Hepatic stellate cell (primary cell): ENCODE measurements at places on chromosomes 5 and 9.

- no peak for DNase-seq
These were observed 54.5 kb upstream of the OLFM1 start for GRCh38 chr9:135032868-135033460.

GRCh38 chr5:50717651-50718050 lies 51.2 kb downstream of the PARP8 start:
- DNase-seq: no peak

GRCh38 chr9:71767776-71768321 lies 464 bp downstream of the CEMIP2 start:
- DNase-seq: no peak

- DNase-seq: no peak
These were observed 159.1 kb downstream of the HTR1A start for GRCh38 chr5:63803165-63803564.

GRCh38 chr9:134150557-134151214 lies 13.7 kb downstream of the RNU6ATAC start:
- no peak for DNase-seq

- peak; percentile 83 for DNase-seq
These were observed 5.0 kb upstream of the SLC34A1 start for GRCh38 chr5:177378884-177379883.

GRCh38 chr9:12859704-12860251 lies 85.0 kb downstream of the LURAP1L start:
- DNase-seq: peak; percentile 8

- peak; percentile 65 for DNase-seq
These were observed 210.3 kb upstream of the TNC start for GRCh38 chr9:115328228-115328627.

GRCh38 chr9:128101690-128102089 lies 25.8 kb downstream of the PTGES2 start:
- DNase-seq: peak; percentile 42

GRCh38 chr9:34929506-34930102 lies 28.5 kb upstream of the PHF24 start:
- peak; percentile 12 for DNase-seq

DNA sequence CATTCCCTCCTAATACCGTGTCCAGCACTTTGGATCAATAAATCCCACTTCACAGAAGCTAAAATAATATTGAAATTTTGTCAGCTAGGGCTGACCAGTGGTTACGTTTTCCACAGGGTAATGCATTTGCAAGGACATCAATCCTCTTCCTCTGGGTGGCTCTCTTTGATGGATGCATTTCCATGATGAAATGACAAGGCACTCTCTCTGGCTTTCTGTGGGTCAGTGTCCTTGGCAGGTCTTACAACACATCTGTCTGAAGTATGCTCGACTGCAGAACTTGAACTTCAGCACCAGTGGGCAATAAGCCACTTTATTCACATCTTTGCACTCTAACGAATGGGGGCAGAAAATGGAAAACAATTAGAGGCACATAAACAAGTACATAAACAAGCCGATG lies 330.1 kb downstream of the ADAMTS6 start:
- no peak for DNase-seq

DNA sequence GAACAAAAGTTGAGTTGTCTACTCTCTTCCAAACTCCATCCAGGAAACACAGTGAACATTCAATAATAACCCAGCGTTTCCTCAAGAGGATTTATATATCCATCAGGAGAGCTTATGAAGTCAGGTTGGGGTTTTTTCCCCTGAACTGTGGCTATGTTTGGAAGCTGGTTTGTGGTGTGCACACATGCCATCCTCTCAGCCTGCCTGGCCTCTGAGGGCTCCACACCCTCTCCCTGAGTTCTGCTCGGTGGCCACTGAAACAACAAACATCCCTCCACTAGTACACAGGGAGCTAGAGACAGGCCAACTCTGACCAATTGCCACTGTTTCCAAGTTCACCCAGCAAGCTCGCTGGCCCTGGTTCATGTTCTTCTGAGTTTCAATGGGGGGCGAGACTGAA lies 35.7 kb downstream of the SMIM23 start:
- no peak for DNase-seq

GRCh38 chr5:72363166-72363802 lies 43.1 kb downstream of the PTCD2 start:
- peak; percentile 29 for DNase-seq

GRCh38 chr9:114570742-114571141 lies 16.8 kb upstream of the ATP6V1G1 start:
- DNase-seq: no peak

- no peak for DNase-seq
These were observed 36.2 kb downstream of the PHAX start for GRCh38 chr5:126636956-126637355.

- no peak for DNase-seq
These were observed 201.2 kb downstream of the ACTL7B start for GRCh38 chr9:108654566-108654965.

GRCh38 chr5:3994628-3995027 lies 399.0 kb downstream of the IRX1 start:
- no peak for DNase-seq

DNA sequence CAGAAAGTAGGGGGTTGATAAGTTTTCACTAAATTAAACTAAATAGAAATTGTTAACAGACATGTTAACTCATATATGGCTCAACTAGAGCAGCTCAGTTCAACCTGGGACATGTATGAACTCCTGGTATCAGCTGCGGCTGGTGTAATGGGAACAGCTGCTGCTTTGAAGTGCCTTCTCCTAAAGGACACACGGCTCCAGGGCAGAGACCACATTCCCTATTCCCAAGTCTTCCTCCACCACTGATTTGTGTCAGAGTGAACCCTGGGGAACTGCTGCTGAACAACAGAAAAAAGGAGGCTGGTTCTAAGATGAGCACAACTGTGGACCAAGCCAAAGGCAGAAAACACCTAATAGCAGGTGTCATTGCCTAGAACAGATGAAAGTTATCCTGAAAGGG lies 71.1 kb downstream of the MAPKAP1 start:
- no peak for DNase-seq

DNA sequence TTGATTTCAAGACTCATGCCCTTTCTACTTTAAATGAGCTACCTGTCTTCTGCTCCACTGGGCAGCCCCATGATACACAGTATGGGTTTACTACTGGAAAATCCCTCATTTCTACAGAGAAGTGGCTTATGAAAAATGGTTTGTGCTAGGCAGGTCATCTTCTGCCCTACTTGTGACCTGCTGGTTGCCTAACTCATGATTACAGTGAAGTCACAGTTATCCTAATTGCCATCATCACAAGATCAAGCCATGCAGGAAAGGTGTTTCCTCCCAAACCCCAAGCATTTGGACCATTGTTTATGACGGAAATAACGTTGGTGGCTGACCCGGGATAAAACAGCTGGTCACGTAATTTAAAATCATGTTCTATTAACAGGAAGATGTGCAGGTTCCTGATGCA lies 330.6 kb downstream of the ACTL7B start:
- no peak for DNase-seq

GRCh38 chr5:139828207-139828895 lies 32.7 kb downstream of the PSD2 start:
- DNase-seq: no peak

DNA sequence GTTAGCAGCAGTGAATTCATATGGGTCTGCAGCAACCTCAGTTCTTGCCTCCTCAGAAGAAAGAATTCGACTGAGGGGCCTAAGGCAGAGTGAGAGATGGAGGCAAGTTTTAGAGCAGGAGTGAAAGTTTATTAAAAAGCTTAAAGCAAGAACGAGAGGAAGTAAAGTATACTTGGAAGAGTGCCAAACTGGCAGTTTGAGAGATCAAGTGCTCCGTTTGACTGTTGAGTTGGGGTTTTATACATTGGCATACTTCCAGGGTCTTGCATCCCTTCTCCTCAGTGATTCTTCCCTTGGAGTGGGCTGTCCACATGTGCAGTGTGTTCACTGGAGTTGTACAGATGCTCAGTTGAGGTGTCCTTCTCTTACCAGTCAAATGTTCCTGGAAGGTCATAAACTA lies 203.6 kb downstream of the SPATA31D1 start:
- no peak for DNase-seq

DNA sequence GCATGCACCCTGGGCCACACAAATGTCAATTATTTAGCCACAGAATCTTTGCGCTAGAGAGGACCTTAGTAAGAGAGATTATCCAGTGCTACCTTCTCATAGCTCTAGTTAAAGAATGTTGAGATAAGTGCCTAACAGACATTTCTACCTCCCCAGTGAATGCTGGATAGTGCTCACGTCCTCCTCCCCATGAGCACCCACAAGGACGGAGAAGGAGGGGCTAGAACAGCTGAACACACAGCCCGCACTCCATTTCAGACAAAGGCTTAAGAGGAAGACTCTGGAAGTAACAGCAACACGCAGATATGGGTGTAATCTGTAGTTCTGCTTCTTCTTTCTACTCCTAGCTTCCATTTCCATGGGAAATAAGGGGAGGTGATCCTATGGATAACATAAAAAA lies 120.5 kb downstream of the FEM1C start:
- DNase-seq: no peak

DNA sequence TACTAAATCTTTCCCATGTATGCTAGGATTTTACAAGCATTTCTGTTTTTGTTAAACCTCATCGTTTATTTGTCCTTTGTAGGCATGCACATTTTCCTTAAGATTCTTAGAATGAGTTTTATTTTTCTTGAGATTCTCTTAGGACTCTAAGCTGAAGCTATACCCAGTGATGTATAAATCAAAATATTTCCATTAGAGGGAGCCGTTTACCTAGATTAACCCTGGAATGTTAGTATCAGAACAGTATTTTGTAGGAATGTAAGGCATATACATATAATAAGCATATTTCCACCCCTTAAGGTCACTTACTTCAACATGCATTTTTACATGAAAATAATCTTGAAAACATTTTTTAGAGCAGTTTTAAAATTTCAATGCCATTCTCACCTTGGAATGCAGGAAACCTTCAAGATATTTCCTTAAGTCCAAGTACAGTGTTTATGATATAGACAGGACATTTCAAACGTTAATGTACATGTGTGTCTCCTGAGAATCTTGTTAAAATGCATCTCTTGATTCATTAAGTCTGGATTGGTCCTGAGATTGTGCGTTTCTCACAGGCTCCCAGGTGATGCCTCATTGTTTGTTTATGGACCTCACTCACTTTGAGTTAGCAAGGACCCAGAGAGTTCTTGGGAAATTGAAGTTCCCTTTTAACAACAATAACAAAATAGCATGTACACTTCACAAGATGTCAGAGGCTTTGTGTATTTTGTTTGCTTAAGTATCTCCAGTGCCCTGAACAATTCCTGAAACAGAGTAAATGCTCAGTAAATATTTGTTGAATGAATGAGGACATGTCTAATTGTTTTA lies 34.9 kb upstream of the FCHO2 start:
- DNase-seq: peak; percentile 27

- no peak for DNase-seq
These were observed 11.8 kb downstream of the RALGPS1 start for GRCh38 chr9:126926364-126926763.

DNA sequence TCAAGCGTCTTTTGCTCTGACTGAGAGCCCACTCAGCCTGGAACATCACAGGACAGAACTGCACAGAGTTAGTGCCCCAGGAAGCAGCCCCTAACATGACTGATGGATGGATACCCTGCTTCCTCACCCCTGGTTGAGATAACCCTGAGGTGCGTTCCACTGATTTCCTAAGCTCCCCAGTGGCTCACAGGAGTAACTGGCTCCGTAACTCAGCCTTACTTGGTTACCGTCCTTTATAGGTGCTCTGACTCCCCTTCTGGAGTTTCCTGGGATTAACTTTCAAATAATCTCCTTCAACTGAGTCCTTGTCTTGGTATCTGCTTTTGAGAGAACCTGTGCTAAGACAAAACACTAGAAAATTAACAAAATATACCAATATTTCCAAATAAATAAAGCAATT lies 449.5 kb downstream of the AGTPBP1 start:
- DNase-seq: no peak

- no peak for DNase-seq
These were observed 22.1 kb upstream of the PLCXD3 start for GRCh38 chr5:41532485-41532884.

DNA sequence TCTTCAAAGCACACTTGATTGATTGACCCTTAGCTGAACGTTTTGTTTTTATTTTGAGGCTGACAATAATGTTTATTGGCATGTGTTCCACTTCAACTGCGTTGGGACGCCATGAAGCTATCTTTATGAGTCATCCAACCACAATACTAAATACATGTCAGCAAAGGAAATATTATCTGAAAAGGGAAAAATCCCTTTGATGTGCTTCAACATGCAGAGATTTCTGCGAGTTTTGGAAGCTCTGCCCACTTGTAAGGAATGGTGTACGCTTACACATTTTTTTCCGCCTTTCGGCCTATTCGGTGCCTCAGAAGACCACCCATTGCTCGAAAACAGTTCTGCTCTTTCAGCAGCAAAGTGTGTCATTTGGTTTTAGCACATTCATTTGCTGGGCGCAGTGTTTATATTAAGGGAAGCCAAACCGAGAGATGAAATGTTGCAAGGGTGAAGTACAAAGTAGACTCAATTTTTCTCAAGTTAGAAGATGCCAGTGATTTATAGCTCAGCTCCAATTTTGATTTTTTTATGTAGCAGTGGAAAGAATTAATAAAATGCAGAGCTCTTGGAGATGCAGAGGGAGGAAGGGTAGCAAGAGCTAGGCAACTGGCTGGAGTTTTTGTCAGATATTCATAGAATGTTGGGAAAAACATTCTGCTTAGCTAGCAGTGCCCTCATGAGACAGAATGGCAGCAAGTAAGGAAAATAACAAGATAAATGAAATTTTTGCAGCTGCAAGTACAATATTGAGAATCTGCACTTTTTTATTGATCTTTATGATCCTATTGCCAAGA lies 68.9 kb downstream of the PRDM6 start:
- DNase-seq: peak; percentile 29

- DNase-seq: no peak
These were observed 2089.3 kb downstream of the MAT2B start for GRCh38 chr5:165594693-165595092.

- DNase-seq: no peak
These were observed 61.1 kb downstream of the OXCT1 start for GRCh38 chr5:41809128-41809527.

GRCh38 chr5:151108566-151108965 lies 27.7 kb upstream of the TNIP1 start:
- DNase-seq: no peak

DNA sequence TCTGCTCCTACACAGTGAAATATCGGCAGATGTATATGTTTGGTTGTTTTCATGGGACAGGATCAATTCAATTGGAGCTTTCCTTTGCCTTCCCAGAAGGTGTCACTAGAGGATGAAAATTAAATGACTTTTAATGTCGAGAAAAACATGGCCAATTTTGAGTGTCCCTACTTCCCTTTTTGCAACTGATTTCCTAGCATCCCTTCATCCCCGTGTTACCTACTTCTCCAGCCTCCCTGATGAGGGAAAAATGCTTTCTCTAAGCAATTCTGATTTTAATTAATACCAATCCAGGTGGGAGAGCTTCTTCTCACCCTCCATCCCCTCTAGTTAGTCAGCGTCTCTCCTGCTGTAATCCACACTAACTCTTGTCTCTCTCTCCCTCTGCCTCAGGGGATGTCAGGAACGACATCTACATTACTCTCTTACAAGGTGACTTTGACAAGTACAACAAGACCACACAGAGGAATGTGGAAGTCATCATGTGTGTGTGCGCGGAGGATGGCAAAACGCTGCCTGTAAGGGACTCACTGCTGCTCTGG lies 64.9 kb downstream of the DOCK2 start:
- peak; percentile 24 for DNase-seq
